Brain (organoid and tissue), 16 donors: ENCODE measurements at places on chromosomes 3 and 15.

DNA sequence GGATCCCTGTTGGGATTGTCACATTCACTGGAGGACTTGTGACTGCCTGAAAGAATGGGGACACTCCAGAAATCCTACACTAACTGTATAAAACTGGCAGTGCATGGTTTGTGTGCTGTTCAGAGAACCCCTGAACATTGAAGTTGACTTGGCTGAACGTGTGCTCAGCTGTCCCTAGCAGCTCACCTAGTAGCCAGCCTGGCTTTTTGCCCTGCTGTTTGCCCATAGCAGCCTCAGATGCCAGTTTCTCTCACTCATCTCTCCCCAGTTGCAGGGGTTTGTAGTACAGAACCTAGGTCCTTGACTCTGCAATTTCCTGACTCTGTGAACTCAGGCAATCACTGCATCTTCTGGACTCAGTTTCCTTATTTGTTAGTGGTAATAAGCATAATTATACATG lies 63.0 kb downstream of the KCNAB1 start:
- DNase-seq, result no peak

- DNase-seq, result no peak
Observed at GRCh38 chr15:48388016-48388851, 57.0 kb downstream of the DUT start.

DNA sequence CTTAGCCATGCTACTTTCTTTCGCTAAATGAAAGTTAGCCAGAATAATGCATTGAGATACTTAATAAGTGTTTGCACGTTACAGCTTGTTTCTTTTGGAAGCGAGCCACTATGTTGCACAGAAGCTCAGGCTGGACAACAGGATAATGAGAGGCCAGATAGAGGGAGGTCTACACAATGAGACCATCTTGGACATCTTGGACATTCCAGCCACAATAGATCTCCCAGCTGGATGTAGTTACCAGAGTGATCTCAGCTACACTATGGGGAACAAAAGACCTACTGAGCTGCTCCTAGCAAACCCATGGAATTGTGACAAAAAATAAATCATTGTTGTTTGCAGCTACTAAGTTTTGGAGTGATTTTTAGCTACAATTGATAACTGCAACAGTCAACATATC lies 540.1 kb upstream of the SEMA6D start:
- DNase-seq, result no peak

- DNase-seq, result no peak
Observed at GRCh38 chr3:197854596-197855343, 63.7 kb downstream of the LRCH3 start.

DNA sequence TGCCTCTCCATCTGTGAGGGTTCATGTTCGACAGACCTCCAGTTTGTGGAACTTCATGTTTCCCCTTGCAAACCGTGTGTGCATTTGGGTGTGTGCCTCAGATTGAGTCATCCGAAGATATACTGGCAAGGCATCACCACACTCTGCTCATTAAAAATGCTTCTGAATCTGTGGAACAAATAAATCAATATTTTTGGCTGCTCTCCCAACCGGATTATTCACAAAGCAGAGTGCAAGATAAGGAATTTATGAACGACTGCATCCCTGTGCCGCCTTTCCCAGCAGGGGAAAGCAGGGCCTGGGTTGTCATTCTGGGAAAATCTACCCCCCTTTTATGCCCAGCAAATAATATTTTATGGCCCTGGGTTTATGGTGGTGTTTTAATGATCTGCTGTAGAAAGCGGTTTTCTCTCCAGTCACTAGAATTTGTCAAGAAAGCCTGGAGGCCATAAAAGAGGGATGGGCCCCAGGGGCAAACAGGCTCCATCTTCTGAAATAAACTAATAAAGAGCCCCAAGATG lies 4.2 kb upstream of the WNT5A start:
- DNase-seq, result peak; percentile 99

DNA sequence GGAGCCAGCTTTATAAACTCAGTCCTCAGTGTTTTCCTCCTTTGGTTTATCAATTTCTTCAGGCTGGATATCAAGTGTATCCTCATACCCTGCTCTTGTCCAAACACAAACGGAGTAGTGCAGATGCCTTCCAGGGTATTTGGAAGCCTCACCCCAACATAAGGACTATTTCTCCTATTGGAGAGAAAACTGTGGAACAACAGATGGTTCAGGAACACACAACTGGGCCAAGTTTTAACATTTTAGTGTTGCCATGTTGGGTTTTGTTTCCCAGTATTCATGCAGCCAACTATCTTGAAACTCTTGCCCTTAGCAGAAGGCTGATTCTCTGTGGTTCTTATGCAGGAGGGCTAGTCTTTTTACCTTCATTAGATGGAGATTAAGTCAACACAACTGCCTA lies 398.1 kb downstream of the GABRB3 start:
- peak; percentile 94 for DNase-seq

- peak; percentile 13 for DNase-seq
Observed at GRCh38 chr3:36852071-36852470, 87.7 kb upstream of the DCLK3 start.

DNA sequence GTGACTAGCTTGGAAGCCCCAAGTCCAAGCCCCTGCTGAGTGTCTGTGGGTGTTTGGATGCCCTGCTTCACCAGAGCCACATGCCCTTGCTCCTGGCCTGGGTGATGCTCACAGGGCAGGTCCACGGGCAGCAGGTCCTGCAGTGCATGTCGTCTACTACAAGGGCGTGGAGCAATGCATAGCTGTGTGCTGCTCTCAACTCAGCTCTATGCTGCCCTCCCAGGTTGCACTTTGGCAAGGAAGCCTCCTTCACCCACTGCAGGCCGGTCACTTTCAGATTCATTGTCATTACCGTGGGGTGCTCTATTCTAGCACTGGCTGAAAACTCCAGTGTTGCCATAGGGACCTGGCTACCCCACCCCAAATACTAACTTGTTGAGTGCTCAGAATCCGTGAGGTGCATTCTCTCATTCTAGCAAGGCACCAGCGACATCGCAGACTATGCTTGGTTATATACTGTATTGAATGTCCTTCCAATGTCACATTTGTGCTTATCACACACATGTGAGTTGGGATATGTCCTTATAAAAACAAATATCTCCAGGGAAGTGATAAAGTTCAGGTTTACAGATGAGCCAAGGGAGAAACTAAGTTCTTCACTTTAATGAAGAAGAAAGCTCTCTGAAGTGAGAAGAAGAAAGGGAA lies 51.8 kb downstream of the GRAMD1C start:
- DNase-seq, result no peak

- peak; percentile 87 for DNase-seq
Observed at GRCh38 chr3:30693470-30694120, 87.2 kb downstream of the TGFBR2 start.
